MCF 10A (cell line): ENCODE measurements at places on chromosomes 3 and 15. TPM values are rescaled to one million over a fixed set of nuclear protein-coding genes. Genes with fewer than 3 reads are reported as not detected.

GRCh38 chr3:195352895-195353488, 82.0 kb upstream of the XXYLT1 start:
- peak overlapping the region; percentile 82 for H3K27ac ChIP-seq
- DNase-seq: peak; percentile 74
- peaks cover 6% of the 10 kb centered on the region for H3K36me3 ChIP-seq
- peaks cover 6% of the 10 kb centered on the region for H3K4me1 ChIP-seq
- H3K27me3 ChIP-seq: no peaks in the 10 kb centered on the region
- H3K4me3 ChIP-seq: no peak overlapping the region

DNA sequence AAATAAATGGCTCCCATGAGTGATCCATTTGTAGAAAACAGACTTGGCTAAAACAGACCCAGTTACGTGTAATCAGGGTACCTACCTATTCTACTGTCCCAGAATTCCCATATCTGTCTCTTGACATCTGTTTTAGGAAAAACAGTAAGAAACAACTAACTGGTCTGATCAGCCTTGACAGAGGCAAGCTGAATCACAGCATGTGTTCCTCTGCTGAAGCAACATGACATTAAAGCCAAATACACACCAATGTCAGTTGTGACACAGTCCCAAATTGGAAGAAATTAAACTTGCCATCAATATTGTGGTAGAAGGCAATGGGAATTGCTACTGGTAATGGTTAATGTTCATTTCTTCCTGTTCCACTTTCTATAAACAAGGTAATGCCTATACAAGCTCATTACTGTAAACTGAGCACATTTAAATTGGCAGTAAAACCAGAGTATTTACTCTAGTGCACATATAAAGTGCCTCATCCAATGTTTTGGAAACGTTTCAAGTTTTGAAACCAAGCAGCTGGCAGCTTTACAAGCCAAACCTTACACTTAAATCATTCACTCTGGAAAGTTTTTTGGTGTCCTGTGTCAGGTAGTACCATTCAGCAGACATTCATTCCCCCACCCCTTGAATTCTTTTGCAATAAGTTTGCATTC, 27.0 kb downstream of the ALDH1A2 start:
- no peaks in the 10 kb centered on the region for H3K36me3 ChIP-seq
- peak overlapping the region; percentile 1 for H3K27ac ChIP-seq
- DNase-seq: peak; percentile 94
- peaks cover 37% of the 10 kb centered on the region for H3K4me1 ChIP-seq

The PTPRG gene
- 47.9 and 54.5 TPM in 2 replicates for total RNA-seq

The C3orf85 gene
- total RNA-seq: not detected in 2 replicates

The MINAR1 gene
- total RNA-seq: 0.47 and 0.49 TPM in 2 replicates
